ENCODE measurements at places on chromosomes 4 and X. TPM values are rescaled to one million over a fixed set of nuclear protein-coding genes. Genes with fewer than 3 reads are reported as not detected.

- H3K36me3 ChIP-seq: no peaks in the 10 kb centered on the region
- H3K27ac ChIP-seq: no peak overlapping the region
- H3K4me3 ChIP-seq: no peak overlapping the region
- no peaks in the 10 kb centered on the region for H3K27me3 ChIP-seq
- no peak for DNase-seq
- no peaks in the 10 kb centered on the region for H3K4me1 ChIP-seq
These were observed 18.4 kb upstream of the FNIP2 start for GRCh38 chr4:158750379-158750778.

GRCh38 chr4:113113151-113113550 is 63.7 kb downstream of the ANK2 start:
- no peaks in the 10 kb centered on the region for H3K4me1 ChIP-seq
- H3K36me3 ChIP-seq: no peaks in the 10 kb centered on the region

DNA sequence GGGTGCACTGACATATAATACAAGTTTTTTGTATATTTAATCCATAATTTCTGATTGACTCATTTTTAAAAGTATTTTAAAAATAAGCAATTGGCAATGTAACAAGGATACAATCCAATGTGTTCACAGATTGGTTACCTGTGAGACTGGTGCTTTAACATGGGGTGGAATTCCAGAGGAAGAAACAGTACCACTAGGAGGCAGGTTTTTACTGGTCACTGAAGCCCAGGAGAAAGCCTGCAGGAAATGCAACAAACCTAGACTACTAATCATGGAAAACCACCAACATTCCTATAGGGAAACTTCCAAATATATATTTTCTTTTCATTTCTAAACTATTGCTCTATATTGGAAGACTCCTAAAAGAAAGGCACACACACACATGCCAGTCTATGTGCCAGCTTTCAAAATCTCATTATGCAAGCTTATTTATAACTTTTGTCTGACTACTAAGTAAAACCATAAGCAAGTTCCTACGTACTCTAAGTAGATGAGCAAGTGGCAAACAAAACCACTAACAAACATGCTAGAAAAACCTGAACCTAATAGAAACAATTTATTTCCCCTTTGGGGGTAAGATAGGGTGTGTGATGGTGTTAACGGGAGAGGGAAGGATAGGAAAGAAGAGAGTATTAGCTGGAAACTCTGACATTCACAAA is 19.2 kb downstream of the G3BP2 start:
- no peaks in the 10 kb centered on the region for H3K27me3 ChIP-seq
- no peaks in the 10 kb centered on the region for H3K36me3 ChIP-seq
- peak overlapping the region; percentile 0 for H3K4me3 ChIP-seq
- DNase-seq: no peak
- H3K4me1 ChIP-seq: peaks cover 63% of the 10 kb centered on the region

CCDC110 gene
- total RNA-seq: 1.4 TPM

MFAP3L gene
- total RNA-seq: 4.0 TPM

BMP2K gene
- 18.8 TPM for total RNA-seq

- H3K27ac ChIP-seq: no peak overlapping the region
- H3K27me3 ChIP-seq: no peaks in the 10 kb centered on the region
- no peak for DNase-seq
- H3K4me3 ChIP-seq: no peak overlapping the region
These were observed 110.2 kb downstream of the APBB2 start for GRCh38 chr4:41104155-41104554.

- H3K4me3 ChIP-seq: no peak overlapping the region
- no peak for DNase-seq
- H3K4me1 ChIP-seq: peaks cover 20% of the 10 kb centered on the region
- no peaks in the 10 kb centered on the region for H3K36me3 ChIP-seq
- peaks cover 4% of the 10 kb centered on the region for H3K27me3 ChIP-seq
These were observed 106.1 kb upstream of the ATP6AP2 start for GRCh38 chrX:40474645-40475044.

DNA sequence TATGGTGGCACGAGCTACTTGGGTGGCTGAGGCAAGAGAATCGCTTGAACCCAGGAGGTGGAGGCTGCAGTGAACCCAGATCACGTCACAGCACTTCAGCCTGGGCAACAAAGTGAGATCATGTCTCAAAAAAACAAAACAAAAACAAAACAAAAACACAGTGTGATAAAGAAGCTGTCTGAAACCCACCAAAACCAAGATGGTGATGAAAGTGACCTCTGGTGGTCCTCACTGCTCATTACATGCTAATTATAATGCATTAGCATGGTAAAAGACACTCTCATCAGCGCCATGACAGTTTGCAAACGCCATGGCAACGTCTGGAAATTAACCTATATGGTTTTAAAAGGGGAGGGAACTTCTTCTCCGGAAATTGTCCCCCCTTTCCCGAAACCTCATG is 29.4 kb upstream of the OPHN1 start:
- H3K27ac ChIP-seq: no peak overlapping the region
- no peaks in the 10 kb centered on the region for H3K36me3 ChIP-seq
- no peak overlapping the region for H3K4me3 ChIP-seq
- H3K4me1 ChIP-seq: no peaks in the 10 kb centered on the region
- peak; percentile 1 for DNase-seq

GRCh38 chr4:122045533-122045932 is 93.7 kb upstream of the TRPC3 start:
- H3K4me1 ChIP-seq: no peaks in the 10 kb centered on the region
- no peak overlapping the region for H3K4me3 ChIP-seq
- no peak for DNase-seq
- H3K36me3 ChIP-seq: no peaks in the 10 kb centered on the region
- H3K27ac ChIP-seq: no peak overlapping the region

SLC25A43 gene
- 2.9 TPM for total RNA-seq

GRCh38 chrX:97168646-97169045 is 284.9 kb downstream of the RPA4 start:
- H3K4me1 ChIP-seq: no peaks in the 10 kb centered on the region
- no peak overlapping the region for H3K27ac ChIP-seq
- no peak for DNase-seq
- no peak overlapping the region for H3K4me3 ChIP-seq
- H3K27me3 ChIP-seq: no peaks in the 10 kb centered on the region

DNA sequence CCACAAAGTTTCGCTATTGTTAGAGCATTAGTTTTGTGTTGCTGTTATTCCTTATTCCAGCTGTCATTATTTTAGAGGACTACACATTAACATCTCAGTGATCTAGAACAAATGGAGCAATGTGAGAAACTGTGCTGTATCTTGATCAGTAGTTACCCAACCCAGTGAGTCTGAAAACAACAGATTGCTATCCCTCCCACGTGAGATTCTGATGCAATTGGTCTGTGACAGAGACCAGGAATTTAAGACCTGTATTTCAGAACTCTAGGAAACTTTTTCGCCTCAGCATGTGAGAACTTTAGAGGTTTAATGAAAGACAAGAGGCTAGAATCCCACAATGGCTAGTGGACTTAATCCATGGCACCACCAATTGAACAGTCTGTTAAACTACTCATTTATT is 35.7 kb upstream of the CDS1 start:
- no peak overlapping the region for H3K27ac ChIP-seq
- no peaks in the 10 kb centered on the region for H3K36me3 ChIP-seq
- peaks cover 22% of the 10 kb centered on the region for H3K27me3 ChIP-seq
- H3K4me3 ChIP-seq: no peak overlapping the region
- DNase-seq: no peak

Data from naive thymus-derived CD8-positive, alpha-beta T cell (primary cell).